ENCODE measurements at places on chromosomes 6 and 20.

DNA sequence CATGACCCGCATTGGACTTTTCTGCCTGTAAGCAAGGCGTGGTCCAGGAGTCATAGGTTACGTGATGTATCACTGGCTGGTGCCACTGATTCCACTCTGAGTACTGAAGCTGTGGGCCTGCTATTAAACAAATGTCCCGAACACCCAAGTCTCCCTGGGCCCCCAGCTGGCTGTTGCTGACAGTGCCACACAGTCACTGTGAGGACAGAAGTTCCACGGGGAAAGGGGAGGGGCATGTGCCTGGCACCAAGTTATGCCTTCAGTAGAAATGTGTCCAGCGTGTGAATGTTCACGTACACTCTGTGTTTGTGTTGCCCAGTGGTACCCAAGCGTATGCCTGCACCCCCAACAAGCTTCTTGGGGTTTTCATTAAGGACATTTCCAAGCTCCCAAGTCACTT, 171.4 kb upstream of the QKI start:
- peak; percentile 36 for DNase-seq

GRCh38 chr20:44572551-44573500, 9.6 kb upstream of the PKIG start:
- peak; percentile 64 for DNase-seq

GRCh38 chr6:21024616-21025015, 490.4 kb downstream of the CDKAL1 start:
- DNase-seq = no peak

GRCh38 chr6:16494793-16495192, 256.4 kb downstream of the GMPR start:
- no peak for DNase-seq

GRCh38 chr20:58994390-58995159, 12.5 kb downstream of the CTSZ start:
- no peak for DNase-seq

DNA sequence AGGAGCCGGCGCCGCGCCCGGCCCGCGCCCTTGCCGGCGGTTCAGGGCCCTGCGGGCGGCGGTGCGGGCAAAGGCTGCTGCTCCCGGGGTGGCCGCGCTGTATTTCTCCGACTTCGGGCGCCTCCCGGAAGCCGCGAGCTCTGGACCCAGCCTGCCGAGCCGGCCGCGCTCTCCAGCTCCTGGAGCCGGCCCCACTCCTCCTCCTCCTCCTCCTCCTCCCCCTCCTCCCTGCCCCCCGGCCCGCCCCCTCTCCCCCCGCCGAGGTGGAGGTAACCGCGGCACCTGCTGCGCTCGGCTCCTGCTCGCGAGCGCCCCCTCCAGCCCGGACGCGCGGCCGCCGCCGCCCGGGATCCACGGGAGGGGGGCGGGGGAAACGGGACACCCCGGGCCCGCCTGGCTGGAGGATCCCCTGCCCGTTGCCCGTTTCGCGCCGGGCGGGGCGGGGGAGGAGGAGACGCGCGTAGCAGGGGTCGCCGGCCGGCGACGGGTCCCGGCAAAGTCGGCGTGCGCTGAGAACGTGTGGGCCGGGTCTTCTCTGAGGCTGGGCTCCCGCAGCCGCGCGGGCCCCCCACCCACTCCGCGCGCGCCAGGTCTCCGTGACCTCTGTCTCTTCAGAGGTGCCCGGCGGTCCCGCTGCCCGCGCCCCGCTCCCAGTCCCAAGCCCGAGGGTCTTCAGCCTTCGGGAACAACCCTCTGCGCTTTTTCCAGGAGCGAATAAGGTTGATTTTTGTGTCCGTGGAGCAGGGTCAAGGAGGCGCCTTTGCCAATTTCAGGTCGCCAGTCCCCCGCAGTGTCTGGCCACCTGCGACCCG, at the start of gene SLC22A23:
Gene SLC22A23 (minus strand): TSS at position 153 of the 812 bp plus-strand sequence. CDS start 491 bp downstream, outside the sequence.
- DNase-seq = no peak

DNA sequence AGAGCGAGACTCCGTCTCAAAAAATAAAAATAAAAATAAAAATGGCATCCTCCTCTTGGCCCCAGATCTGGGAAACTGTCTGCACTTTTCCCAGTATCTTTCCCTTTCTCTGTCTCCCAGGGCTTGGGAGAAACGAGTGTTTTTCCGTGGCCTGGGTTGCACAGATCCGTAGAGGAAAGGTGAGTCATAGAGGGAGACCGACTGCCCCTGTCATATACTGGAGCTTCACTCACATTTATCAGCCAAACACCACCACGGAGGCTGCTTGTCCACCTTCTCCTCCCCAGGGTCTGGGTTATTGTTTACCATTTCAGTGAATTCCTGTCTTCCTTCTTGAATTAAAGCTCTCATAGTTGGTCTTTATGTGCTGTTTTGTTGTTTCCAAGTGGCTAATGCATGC, 31.9 kb upstream of the EIF2S2 start:
- no peak for DNase-seq

DNA sequence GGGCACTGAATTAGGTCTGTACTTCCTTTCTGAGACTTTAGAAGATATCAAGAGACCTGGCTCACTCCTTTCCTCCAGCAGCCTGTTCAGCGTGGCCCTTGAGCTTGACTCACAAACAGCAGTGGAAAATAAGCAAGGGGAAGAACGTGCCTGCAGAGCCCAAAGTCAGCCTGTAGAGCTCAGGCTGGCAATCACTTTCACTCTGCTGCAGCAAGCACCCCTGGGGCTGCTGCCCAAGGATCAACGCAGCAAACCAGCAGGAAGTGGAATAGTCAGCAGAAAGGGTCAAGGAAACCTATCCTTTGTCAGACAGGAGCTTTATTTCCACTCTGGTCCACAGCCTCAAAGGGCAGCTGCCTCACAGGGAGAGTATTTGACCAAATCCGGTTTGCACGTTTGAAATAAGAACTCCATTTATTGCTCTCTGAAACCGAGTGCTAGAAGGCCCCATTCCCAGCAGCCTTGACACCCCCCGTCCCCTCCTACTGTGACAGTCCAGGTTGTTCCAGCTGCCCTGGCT, 77.4 kb downstream of the PRDM1 start:
- DNase-seq = no peak

- no peak for DNase-seq
These were observed 55.8 kb upstream of the MTRF1L start for GRCh38 chr6:153058291-153058690.

GRCh38 chr6:105161421-105161820, 18.4 kb downstream of the POPDC3 start:
- no peak for DNase-seq

GRCh38 chr20:64177787-64178186, 13.5 kb downstream of the MYT1 start:
- no peak for DNase-seq

GRCh38 chr6:32638532-32639219, 1.5 kb downstream of the HLA-DQA1 start:
- no peak for DNase-seq

GRCh38 chr20:33910056-33910455, 83.7 kb upstream of the RALY start:
- no peak for DNase-seq

DNA sequence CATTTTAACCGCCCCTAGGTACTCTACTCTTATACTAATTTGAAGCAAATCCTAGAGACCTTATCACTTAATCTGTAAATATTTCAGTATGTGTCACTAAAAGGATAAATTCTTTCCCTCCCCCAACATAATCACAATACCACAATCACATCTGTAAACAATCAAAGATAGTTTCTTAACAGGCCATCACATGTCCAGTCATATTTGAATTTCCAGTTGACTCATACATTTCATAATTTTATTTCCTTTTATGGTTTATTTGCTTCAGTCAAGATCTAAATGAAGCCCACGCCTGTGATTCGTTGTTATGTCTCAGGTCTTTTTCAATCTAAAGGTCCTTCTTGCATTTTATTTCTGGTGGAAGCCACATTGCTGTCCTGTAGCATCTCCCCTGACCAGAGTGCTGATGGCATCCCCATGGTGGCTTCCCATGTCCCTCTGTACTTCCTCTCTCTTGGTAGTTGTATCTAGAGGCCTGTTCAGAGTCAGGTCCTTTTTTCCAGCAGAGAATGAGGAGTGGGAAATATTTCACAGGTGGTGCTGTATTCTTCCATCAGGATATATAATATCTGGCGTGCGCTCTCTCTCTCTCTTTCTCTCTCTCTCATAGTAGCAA, 128.6 kb upstream of the SLC22A23 start:
- no peak for DNase-seq

DNA sequence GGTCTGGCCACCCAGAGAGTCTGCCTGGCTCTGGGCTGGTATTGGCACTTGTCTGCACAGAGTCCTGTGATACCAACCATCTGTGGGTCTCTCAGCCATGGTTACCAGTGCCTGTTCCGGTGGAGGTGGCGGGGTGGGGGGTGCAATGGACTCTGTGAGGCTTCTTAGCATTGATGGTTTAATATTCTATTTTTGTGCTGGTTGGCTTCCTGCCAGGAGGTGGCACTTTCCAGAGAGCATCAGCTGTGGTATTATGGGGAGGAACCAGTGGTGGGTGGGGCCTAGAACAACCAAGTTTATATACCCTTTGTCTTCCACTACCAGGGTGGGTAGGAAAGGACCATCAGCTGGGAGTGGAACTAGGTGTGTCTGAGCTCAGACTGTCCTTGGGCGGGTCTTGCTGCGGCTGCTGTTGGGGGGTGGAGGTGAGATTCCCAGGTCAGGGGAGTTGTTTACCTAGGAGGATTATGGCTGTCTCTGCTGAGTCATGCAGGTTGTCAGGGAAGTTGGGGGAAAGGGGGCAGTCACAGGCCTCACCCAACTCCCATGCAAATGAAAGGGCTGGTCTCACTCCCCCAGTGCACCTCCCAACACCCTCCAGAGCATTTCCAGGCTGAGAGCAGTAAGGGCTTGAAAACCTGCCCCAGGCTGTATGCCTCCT, 117.5 kb downstream of the FLRT3 start:
- no peak for DNase-seq

- DNase-seq = no peak
These were observed 125.1 kb downstream of the LY86 start for GRCh38 chr6:6713657-6714056.

DNA sequence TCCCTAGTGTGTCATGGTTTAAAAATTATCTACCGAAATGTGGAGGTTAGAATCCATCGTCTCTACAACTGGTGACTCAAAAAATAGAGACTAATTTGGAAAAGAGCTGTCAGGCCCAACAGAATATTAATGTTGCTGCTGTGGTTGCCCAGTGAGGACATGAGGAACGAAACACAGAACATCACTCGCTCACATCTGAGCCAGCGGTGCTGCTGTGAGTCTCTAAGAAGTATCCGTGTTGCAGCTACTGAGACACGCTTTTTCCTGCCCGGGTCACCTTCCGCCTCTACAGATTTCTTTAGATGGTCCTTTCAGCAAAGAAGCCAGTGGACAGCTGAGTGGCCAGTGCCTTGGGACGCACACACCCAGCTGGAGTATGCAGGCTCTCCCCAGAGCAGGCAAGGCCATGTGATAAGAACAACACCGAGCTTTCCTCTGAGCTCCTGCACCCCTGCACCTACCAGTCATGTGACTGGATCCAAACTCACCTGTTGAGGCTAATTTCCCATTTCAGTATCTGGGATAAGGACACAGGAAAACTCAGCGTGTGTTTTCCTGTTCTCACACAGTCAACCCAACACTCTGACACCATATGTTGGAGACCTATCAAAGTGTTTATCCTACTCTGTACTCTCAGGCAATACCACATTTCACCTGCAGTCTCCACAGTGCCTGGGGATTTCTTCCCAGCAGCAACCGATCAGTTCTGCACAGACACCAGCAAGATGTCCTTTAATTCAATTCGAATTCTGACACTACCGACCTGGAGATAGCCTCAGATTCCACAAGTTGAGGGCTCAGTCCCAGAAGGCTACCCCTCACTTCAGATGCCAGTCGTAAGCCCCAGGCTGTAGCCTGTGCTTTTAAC, 119.0 kb upstream of the RPS6KA2 start:
- DNase-seq = no peak

GRCh38 chr6:117025310-117025709, 148.3 kb downstream of the RFX6 start:
- DNase-seq = no peak

DNA sequence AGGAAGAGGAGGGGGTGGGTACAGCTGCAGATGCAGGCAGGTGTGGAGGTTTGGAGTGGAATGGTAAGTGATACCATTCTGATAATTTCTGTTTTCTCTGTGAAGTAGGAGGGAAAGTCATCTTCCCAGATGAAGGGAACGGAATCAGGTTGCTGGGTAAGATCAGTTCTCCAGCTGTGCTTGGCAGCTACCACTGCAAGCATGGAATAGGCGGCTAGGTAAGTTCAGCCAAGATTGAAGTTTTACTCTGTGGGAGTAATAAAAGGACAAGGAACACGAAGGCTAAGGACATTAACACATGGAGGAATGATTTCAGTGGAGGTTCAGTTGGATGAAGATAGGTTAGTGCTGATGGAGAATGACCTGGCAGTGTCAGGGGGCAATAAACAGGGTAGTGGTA, 128.3 kb downstream of the CARMIL1 start:
- no peak for DNase-seq

GRCh38 chr6:165244524-165245247, 64.7 kb downstream of the C6orf118 start:
- DNase-seq = no peak

GRCh38 chr20:46552460-46553420, 2.3 kb upstream of the OCSTAMP start:
- DNase-seq = no peak

DNA sequence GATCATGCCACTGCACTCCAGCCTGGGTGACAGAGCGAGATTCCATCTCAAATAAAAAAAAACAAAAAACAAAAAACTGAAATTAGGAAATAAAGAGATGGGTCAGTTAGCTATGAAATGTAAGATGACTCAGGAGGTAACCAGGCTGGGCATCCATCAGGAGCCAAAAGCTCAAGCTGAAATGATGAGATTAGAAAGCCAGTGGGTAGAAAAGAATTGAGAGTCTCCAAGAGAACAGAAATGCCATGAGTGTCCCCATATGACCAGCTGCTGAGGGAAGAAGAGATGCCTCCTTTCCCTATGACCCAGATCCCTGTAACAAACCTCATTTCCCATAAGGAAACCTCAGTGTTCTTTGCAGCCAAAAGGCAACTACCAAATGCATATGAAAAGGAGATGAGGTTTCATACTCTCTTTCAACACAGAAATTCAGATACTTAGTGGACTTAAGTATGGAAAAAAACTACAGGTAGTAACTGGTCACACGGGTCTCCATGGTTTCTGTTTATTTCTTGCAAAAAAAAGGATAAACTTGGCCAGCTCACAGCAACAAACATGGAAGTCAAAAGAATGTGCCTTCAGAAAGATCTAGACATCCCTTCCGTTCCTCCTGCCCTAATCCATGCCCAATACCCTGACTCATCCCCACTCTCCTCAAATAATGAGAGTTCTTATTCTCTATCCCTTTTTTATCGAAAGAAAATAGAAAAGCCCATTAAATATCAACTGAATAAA, 8.1 kb downstream of the ARHGAP18 start:
- DNase-seq = no peak

DNA sequence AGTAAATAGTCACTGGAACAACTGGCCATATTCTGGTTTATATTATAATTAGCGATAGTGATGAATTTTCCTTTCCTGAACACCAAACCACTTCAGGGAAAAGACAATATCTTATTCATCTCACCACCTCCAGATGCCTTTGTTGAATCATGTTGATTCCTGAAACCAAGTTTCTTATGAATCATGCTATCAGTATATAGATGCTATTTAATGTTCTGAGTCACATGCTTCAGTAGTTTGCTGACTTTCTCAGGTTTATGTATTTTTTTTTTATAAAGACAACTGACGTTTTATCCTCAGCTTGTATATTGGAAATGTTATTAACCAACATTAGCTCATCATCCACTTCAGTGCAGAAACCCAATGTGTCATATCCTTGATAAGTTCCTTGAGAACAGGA, 710.2 kb upstream of the POU3F2 start:
- DNase-seq = no peak
